A172 (cell line): ENCODE measurements at places on chromosomes 2 and 18.
A peak's percentile ranks its signal among the peaks of the same experiment; 100 is the strongest.

DNA sequence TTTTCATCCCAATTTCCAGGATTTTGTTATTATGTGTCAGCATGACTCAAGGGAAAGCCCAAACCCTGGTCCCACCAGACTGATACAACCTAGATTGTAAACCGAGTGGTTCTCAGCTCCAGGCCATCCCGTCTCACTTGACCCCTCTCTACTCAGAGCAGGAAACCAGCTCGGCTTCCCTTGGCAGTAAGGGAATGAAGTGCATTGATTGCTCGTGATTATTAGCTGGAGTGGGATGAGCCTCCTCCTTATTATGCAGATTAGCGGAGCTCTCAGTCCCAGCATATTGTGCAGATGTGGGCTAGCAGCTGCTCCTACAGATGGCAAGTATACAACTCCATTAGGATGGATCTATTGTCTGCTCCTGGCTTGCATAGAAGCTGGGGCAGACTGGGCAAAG, 167.6 kb downstream of the LNPK start:
- DNase-seq, result no peak

DNA sequence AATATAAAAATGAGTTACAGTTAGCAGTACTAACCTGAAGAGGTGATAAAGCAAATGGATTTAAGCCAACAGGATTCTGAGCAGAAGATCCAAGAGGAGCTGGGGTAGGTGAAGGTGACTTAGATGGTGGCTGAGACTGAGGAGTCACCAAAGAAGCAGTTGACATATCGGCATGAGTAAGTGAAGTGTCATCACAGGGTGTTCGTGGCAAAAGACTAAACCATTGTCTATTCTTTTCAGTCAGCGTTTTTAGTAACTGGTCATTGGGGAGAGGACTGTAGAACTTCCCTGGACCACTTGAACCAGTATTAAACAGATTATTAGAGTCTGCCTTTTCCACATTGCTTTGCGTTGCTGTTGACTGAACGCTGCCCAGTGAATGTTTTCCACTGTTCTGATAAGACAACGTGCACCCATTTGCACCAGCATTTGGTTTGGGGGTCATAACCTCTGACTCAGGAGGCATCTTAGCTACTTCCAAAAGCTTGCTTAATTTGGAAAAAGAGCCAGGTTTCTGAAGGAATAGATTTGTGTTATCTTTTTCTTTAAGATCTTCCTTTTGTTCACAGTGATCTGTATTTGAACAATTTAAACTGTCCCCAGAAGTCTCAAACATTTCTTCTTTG, 63.3 kb upstream of the WDSUB1 start:
- DNase-seq, result peak; percentile 4

DNA sequence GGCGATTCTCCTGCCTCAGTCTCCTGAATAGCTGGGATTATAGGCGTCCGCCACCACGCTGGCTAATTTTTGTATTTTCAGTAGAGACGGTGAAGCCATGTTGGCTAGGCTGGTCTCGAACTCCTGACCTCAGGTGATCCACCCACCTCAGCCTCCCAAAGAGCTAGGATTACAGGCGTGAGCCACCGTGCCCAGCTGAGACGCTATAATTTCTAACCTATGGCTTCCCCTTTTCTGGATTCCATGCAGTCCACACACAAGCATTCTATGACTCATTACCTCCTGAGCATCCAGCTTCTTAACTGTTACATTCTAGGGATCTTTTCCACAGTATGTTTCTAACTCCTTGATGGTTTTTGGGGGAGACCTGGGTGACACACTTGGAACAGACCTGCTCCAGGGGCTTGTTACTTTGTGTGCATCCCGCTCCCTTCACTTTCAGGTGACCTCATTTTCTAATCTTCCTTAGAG, 11.8 kb upstream of the KCMF1 start:
- peak; percentile 92 for DNase-seq

- DNase-seq, result no peak
Observed at GRCh38 chr2:60407398-60407797, 146.1 kb downstream of the BCL11A start.

DNA sequence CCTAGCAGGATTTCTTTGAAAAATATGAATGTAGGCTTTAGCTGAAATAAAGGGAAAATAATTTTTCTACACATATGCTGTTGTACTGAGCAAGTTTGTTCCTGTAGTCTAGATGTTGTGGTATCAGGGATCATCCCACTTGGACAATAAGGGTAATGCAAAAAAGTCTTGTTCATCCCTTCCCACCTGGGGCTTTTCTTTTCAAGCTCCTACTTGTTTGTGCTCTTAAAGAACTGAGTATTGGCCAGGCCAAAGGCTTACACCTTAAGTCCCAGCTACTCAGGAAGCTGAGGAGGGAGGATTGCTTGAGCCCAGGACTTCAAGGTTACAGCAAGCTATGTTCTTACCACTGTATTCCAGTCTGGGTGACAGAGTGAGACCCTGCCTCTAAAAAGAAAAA, 35.5 kb downstream of the ZC3H6 start:
- no peak for DNase-seq

GRCh38 chr2:136023416-136023815, 38.0 kb upstream of the DARS1 start:
- DNase-seq, result no peak

- no peak for DNase-seq
Observed at GRCh38 chr18:55310044-55310676, 277.8 kb downstream of the TCF4 start.

GRCh38 chr2:160266037-160266551, 66.0 kb upstream of the ITGB6 start:
- no peak for DNase-seq

GRCh38 chr2:118965737-118966136, 23.7 kb downstream of the MARCO start:
- DNase-seq, result no peak

DNA sequence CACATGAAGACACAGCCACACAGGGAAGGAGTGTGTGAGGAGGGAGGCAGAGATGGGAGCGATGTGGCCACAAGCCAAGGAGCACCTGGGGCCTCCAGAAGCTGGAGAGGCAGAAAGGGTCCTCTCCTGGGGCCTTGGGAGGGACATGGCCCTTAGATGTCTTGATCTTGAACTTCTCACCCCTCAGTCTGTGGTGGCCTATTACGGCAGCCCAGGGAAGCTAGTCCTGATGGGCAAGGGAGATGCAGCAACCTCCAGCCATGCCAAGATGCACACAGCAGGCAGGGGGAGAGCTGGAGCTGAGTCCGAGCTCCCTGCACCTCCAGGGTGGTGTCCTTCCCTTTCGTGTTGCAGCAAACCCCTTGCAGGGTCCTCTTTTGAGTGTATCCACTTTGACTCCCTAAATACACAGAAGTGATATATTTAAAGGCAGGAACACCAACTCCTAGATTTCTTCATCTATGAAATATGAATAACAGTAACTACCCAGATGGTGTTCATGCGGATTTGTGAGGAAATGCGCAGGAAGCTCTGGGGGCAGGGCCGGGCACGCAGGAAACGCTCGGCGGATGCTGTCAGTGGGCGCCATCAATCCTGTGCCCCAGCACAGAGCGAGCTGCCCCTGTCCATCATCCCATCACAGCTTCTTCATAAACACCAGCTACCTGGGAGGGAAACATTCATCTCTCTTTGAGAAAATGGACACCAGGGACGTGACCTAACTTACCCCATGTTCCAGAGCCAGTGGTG, 230.4 kb upstream of the MYT1L start:
- DNase-seq, result no peak

GRCh38 chr2:4265936-4266335, 562.6 kb downstream of the DCDC2C start:
- DNase-seq, result no peak

- no peak for DNase-seq
Observed at GRCh38 chr2:147886136-147886535, 41.3 kb downstream of the ACVR2A start.

- DNase-seq, result no peak
Observed at GRCh38 chr2:181304011-181304844, 153.0 kb upstream of the ITGA4 start.

DNA sequence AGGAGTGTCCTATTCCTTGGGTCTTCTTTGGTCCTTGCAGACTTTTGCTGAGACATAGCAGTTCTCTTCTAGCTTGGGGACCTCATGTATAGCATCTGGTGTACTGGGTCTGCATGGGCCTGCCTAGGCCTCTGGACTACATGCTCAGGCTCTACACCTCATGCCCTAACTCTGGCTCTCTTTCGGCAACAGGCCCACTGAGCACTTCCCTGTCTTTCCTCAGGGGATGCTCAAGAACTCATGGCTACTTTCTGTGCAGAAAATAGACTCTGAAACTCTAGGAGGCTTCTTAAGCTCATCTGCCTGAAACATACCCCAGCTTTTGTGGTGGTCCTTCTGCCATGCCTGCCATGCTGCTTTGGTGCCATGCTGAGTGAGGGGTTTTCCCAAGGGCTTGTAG, 21.5 kb upstream of the CPS1 start:
- DNase-seq, result no peak

GRCh38 chr2:167215595-167215994, 327.3 kb downstream of the XIRP2 start:
- no peak for DNase-seq

DNA sequence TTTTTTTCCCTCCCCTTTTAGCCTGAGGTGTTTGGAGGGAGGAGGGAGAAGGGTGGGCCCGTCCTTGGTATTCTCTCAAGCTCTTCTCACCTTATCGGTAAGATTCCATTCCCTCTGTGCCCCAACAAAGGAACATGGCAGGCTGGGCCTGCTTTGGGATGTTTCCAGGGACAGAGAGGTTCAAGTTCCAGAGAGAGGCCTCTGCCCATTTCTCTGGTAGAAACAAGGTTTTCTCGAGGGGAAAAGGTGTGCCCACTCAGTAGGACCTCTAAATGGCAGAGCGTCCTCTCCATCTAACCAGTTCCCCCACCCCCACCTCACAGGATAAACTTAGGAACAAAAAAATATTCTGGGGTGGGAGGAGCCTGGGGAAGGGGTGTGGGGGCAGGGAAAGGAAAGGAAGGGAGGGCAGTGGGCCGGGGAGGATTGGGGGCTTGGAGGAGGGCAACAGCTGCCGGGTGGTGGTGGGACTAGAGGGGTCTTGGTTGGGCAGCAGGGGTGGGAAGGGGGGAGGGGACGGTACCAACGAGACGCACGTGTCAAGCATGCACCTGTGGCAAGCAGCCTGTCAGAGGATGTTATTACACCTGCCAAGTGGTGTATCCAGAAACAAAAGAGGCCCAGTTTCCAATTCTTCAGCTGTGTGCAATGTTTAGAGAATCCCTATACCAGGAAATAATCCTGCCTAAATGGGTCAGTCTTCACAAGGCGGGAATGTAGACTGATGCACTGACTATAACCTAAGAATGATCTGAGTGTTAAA, 2.1 kb downstream of the PCBP1 start:
- no peak for DNase-seq

DNA sequence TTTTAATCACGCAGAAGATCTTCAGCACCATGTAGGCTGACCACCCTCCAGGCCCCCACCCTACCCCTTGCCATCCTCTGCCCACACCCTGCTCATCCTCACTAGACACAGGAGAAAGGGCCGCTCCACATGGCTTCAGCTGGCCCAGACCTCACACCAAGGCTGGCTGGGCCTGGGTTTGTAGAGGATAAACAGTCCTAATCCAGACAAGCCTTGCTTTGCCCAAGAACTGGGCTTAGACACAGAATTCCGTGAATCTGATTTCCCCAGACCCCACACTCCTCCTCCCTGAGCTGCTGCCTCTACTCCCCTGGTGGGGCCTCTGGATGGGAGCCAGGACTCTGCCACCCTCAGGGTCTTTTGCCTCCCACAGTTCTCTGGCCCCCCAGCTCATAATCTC, 185.3 kb downstream of the CYP26B1 start:
- no peak for DNase-seq

GRCh38 chr2:113886479-113887008, 3.3 kb upstream of the ACTR3 start:
- DNase-seq, result peak; percentile 92

GRCh38 chr2:170310876-170311502, 133.0 kb downstream of the MYO3B start:
- no peak for DNase-seq

DNA sequence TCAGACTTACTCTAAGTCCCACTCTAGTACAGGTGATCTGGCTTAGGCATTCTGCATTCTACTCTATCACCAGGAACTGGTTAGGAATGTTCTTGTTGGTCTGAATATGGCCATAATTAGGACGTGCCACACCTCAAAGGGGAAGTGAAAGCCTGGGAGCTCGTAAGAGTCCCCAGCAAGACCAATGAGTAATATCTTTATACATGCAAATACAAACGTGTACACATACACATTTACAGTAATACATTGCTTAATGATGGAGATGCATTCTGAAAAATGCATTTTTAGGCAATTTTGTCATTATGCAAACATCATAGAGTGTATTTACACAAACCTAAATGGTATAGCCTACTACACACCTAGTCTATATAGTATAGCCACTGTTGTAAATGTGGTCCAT, 19.5 kb upstream of the ERCC3 start:
- DNase-seq, result no peak

DNA sequence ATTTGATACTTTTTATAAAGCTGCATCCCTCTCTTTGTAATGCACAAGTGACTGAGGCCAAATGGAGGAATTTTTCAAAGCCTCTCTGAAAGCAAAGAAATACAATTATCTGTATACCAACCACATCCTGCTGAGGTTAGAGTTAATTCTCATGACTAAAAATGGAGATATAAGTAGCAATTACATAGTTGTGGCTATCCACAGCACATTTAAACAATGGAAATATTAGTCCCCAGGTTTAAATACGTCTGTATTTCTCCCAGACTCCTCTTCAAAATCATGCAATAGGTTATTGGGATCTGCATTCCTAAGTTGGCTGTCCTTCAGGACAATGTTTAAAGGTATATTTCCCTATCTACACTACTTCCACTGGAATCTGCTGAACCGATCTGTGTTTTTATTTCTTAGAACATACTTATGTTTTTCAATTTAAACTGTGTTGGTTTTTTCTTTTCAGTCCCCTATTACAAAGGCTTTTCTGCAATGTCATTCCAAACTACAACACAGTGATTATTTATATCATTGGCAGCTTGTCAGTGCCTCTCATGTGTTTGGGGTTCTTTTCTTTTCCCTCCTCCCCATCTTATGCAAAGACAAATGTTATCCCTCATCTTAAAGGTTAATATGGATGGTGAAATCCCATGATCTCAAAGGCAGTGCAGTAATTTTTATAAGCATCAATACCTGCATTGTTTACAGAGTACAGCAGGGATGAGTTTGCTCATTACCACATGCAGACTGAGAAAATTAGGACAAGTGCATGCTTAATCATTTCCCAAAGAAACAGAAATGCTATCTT, 134.8 kb upstream of the FSHR start:
- no peak for DNase-seq

DNA sequence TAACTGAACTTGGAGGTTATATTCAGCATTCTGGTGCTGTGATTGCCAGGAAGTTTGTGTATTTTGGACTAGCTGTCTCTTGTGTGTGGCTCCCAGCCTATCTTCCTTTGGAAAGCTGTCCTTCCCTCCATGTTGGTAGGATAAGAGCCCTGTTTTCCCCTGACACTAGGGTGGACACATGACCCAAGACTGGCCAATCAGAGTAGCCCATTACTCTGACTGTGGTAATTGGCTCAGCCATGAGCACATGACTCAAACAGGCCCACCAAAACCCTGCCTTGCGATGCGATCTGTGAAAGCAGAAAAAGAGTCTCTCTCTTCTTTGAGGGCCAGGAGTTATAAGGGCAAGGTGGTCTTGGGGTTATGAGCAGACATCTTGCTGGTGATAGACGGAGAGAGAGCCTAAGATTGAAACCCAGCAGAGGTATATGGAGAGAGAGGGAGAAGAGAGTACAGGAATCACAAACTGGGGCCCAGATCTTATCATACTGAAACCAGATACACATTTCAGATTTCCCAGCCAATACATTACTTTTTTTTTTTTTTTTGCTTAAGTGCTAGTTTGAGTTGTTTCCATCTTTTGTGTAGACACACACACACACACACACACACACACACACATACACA, 45.3 kb upstream of the SERPINE2 start:
- peak; percentile 12 for DNase-seq

GRCh38 chr2:18312818-18313217, 247.6 kb downstream of the RDH14 start:
- DNase-seq, result no peak
